ENCODE measurements at places on chromosomes 16 and 17.

GRCh38 chr16:53600126-53600525 lies 97.1 kb upstream of the AKTIP start:
- peak; percentile 70 for DNase-seq

DNA sequence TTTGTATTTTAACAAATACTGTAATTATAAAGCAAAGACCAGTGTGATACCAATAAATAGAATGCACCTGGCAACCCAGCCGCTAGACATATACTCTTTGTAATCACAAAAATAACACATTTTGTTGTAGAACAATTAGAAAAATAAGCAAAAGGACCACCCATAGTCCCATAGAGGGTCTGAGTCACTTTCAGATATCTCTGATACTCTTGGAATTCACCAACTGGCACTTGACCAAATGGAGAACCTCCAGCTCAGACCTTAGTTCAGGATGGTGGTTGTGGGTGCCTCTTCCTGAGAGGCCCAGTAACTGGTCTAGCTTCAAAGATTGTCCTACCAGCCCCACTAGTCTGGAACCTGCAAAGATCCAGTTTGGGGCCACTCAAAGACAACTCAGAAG lies 789 bp upstream of the TERF2 start:
- DNase-seq, result no peak

- DNase-seq, result no peak
Measured at GRCh38 chr16:57675741-57676551, 7.8 kb downstream of the ADGRG3 start.

GRCh38 chr17:77772461-77772897 lies 186.0 kb upstream of the TNRC6C start:
- DNase-seq, result peak; percentile 31

Measured in fibroblast of villous mesenchyme (primary cell).